ENCODE measurements at places on chromosomes 3 and 15.

GRCh38 chr3:193787496-193787870 is 194.5 kb downstream of the OPA1 start:
- DNase-seq, result no peak

GRCh38 chr3:120331076-120331475 is 18.1 kb downstream of the LRRC58 start:
- DNase-seq, result no peak

GRCh38 chr15:66400351-66400774 is 13.7 kb downstream of the MAP2K1 start:
- no peak for DNase-seq

DNA sequence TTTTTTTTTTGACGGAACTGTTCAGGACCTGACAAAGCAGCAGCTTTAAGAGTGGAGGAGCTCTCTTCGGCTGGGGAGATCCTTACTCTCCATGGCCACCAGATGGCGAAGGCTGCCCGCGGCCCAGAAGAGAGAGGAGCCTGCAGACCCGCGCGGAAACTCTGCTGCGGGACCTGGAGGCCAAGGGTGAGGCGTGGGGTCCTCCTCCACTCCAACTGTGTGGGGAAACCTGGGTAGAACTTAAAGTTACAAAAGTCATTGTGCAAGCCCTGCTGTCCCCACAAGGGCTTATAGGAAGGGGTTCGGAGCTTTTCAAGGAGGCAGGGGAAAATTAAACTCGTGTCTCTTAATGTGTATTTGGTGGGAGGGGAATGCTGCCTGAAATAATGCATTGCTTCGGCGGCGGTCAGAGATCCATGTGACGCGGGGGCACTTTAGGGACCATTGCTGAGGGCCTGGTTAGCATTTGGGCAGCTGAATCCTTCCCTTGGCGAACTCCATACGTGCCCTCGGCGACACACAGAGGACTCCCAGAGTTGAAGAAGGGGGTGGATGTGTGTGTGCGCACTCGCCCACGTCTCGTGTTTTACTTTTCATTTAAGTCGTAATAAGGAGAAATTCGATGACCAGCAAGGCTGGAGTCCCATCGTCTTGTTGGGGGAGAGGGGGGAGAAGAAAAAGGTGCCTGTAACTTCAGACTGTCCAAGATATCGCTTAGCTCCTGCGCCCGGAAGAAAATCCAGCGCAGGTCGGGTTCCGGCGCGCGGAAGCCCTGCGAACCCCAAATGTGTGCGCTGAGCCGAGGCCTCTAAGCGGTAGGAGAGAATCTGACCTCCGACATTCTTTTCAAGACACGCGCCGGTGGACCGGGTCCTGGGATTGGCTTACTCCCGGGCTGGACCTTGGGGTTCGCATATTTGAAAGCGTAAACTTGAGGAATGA is 9.7 kb downstream of the EOMES start:
- DNase-seq, result peak; percentile 61

DNA sequence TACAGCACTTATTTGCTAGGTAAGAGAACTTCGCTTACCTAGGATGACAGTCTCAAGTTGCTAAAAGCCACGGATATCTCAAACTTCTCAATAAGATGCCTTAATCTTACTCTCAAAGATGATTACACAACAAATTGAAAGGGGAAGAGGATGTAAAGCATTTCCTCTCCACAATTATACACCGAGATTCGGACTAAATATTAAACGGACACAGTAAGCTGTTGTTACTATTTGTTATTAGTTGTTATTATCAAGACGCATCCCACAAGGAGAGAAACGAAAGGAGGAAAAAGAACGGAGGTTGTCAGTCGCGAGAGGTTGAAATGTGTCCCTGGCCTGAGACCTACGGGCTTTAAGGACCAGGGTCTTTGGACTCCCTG is 660 bp downstream of the ZNF106 start:
- DNase-seq, result no peak

DNA sequence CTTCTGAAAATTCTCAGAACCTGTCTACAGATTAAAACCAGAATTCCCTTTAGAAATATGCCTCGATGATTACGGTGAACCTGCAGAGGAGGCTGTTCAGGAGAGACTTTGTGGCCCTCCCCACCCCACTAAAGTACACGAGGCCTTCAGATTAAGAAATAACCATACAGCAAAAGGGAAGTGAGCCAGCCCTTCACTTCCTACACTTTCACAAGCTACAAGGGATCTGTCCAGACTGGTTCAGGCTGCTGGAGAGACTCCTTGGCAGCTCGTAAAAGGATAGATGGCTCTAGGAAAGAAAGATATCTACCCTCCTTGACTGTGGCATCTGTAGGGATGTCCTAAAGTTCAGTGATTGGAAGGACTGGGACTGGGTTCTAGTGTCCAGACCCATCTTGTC is 102.6 kb downstream of the ALDH1A2 start:
- DNase-seq, result no peak

GRCh38 chr3:18069568-18069967 is 327.1 kb upstream of the TBC1D5 start:
- DNase-seq, result no peak

GRCh38 chr15:71201477-71201876 is 86.2 kb downstream of the THSD4 start:
- DNase-seq, result no peak

DNA sequence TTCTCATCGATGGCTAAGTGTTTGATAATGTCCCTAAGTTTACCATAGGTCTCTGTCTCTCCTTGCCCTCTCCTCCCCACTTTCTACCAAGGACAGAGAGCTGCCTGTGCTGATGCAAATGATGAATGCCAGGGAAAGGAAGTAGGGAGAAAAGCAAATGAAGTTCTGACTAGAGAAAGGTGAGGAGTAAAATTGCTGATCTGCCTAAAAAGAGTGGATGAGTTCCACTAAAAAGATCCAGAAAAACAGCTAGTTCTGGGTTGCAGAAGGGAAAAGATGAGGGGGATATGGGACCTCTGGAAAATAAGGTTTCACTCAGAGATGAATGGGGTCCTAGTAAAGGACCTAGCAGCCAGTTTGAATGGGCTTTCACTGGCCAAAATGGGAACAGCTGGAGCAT is 13.8 kb downstream of the MYZAP start:
- no peak for DNase-seq

GRCh38 chr15:92992720-92993119 is 92.6 kb downstream of the CHD2 start:
- DNase-seq, result no peak

DNA sequence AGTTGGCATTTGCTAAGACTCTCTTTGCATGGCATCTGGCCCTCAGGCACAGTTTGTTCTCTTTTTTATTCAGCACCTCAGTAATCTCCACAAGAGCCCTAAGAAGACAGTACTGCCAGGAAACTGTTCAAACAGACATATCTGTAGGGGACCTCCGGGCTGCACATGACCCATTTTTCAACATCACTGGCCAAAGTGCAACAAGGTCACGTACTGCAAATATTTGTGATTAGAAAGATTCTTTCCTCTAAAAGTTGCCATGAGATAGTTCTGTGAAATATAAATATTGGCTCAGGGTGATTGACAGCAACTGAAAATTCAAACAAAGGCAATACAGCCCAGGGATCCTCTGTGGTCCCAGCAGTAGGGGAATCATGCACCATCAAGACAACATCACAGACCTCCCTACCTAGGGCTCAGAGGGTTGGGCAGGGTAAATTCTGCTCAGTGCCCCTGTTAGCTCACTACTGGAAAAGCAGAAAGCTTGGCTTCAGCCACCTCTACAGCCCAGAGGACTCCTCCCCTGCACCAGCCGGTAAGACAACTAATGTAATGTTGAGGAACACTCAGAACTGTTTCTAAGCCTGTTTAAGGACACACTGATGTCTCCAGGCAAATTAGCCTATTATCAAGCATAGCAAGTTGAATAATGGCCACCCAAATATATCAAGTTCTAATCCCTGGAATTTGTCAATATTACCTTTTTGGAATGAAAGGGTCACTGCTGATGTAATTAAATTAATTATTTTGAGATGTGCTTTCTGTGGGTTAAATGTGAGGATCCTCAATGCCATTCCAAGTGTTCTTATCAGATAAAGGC is 117.4 kb upstream of the LPP start:
- no peak for DNase-seq

GRCh38 chr15:80445300-80446041 is 41.3 kb downstream of the ARNT2 start:
- DNase-seq, result no peak

All from stimulated activated CD8-positive, alpha-beta memory T cell treated with anti-CD3 and anti-CD28 coated beads, Interleukin-7, amount 100 ng/mL, for 1 hour (primary cell).